Activated CD8-positive, alpha-beta memory T cell treated with anti-CD3 and anti-CD28 coated beads for 4 hours (primary cell): ENCODE measurements at places on chromosomes 3 and 15.

GRCh38 chr3:145704020-145704419 is 457.0 kb downstream of the PLOD2 start:
- DNase-seq, result no peak

GRCh38 chr3:194571491-194572142 is 61.6 kb downstream of the TMEM44 start:
- DNase-seq, result no peak

DNA sequence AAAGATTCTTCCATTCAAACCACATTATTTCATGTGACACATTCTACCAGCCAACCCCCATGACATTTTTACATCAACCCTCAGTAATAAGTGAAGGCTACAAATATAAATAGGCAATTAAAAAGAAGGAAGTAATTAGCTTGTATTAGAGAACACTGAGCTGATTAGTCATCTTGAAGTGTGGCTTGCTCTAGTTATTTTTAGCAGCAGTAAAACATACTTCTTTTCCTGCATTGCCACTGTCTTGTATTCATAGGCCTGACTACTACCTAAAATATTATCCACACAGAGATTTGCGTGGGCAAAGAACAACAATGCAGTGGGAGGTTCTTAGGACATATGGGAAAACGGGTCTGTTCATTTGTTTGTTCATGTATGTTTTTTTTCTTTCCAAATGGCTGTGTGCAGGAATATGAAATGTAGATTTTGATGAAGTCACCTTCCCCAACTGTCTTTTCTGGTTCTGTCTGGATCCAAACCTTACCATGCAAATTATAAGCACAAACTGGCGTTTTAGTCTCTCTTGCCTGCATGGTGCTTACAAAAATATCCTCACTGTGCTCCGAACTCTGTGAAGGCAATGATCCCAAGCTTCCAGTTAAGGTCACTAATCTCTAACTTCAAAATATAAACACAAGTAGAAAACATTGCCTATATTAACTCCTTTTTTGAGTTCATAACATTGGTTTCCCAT is 31.5 kb upstream of the TM4SF4 start:
- no peak for DNase-seq

- no peak for DNase-seq
These were observed 11.3 kb upstream of the TMEM115 start for GRCh38 chr3:50370594-50370993.

- DNase-seq, result no peak
These were observed 5.6 kb downstream of the SERPINI1 start for GRCh38 chr3:167740961-167741587.

GRCh38 chr3:191397771-191398170 is 63.2 kb upstream of the PYDC2 start:
- no peak for DNase-seq

DNA sequence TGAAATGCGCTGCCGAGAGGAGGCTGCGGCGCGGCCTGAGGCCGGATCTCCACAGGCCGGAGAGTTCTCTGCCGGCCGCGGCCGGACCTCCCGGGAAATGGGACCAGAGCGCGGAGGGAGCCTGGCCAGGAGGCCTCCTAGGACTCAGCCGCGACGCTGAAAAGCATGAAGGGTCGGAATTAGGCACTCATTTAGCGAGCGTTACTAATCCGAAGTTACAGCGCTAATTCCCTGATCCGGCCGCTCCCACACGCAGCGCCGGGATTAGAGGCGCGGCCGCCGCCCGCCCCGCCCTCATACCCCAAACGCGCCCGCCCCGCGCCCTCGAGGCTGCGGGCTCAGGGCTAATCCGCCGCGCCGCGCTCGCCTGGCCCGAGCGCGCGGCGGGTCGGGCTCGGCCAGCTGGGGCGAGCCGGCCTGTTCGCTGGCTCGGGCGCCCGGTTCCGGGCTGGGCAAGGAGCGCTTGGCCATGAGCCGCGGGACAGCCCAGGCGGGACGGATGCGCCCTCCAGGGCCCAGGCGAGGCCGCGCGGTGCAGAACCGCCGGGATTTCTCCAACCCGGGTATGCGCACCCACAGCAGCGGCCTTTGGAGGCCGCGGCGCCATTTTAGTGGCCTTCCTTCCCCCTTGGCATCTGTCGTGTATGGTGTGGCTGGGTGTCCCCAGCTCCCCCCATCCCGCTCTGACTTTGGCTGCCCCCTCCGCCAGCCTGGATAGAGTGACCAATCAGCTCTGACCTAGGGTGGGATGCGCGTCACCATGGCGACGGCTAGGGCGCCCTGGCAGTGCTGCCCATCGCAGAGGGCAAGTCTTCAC is 36.8 kb upstream of the POLG start:
- DNase-seq, result no peak

DNA sequence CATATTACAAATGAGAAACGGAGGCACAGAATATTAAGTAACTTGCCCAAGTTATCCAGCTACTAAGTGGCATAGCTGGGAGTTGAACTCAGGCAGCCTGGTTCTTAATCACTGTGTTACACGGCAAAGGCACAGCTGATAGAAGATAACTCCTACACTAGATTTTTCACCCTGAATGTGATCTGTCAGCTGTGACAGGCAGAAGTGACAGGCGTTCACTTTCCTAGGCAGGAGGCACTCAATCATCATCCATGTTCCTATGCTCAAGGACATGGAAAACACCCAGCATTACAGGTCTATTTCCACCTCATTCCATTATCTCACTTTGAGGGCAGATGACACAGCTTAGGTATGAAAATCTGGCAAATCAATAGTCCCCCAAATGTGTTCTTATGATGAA is 35.6 kb downstream of the TBC1D2B start:
- no peak for DNase-seq

- no peak for DNase-seq
These were observed 184.9 kb downstream of the APBA2 start for GRCh38 chr15:29070471-29071231.

- no peak for DNase-seq
These were observed 2.7 kb downstream of the LCTL start for GRCh38 chr15:66563126-66563525.
